ENCODE measurements at places on chromosomes 3 and 15.

DNA sequence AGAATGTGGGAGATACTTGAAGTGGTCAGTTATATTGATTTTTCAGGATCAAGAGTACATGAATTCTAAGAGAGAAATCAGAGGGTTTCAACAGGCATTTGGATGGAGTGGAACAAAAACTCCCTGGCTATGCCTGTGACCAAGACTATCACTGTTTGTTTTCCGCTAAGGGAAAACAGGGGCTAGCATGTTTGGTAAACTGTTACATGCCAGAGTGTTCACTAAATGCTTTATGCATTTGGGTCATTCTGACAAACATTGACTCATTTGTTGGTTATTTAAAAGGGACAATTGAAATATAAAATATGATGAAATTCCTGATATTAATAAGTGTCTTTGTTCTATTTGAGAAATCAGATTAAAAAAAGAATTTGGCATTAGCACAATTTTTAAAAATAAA, 603.9 kb upstream of the KCNMB2 start:
- DNase-seq: no peak

GRCh38 chr3:179760944-179761343, 108.1 kb downstream of the USP13 start:
- DNase-seq: peak; percentile 40

GRCh38 chr3:149023951-149024350, 32.6 kb downstream of the GYG1 start:
- DNase-seq: no peak

- no peak for DNase-seq
Observed at GRCh38 chr3:45659661-45660566, 29.3 kb upstream of the SACM1L start.
